ENCODE measurements at places on chromosomes 2 and 18. TPM values are rescaled to one million over a fixed set of nuclear protein-coding genes. Genes with fewer than 3 reads are reported as not detected.

Gene RRM2
- 21.9 TPM for total RNA-seq

Gene ASTL
- 2.6 TPM for total RNA-seq

Gene COLEC11
- total RNA-seq: 2.1 TPM

Gene GPR75
- not detected for total RNA-seq

Gene SERPINB2
- total RNA-seq: not detected

Gene FOXI3
- not detected for total RNA-seq

Measured in G401 (cell line).